ENCODE measurements at places on chromosomes 4 and X.

DNA sequence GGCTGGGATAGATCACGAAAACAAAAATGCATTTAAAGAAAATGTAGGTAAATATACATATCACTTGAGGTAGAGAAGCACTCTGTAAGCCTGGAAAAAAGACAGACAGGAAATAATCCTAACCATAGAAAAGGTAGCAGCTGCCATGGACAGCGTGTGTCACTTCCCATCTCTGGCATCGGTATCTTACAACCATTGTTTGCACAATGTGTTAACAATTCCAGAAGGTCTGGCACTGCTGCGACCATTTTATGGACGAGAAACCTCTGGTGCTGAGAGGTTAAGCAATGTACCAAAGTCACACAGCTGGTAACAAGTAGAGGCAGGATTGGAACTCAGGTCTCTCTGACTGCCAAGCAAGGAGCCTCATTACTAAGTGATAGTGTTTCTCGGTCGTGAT is 1.7 kb upstream of the MTNR1A start:
- no peak for DNase-seq

- DNase-seq: no peak
Observed at GRCh38 chr4:138236037-138236436, 6.1 kb downstream of the SLC7A11 start.

DNA sequence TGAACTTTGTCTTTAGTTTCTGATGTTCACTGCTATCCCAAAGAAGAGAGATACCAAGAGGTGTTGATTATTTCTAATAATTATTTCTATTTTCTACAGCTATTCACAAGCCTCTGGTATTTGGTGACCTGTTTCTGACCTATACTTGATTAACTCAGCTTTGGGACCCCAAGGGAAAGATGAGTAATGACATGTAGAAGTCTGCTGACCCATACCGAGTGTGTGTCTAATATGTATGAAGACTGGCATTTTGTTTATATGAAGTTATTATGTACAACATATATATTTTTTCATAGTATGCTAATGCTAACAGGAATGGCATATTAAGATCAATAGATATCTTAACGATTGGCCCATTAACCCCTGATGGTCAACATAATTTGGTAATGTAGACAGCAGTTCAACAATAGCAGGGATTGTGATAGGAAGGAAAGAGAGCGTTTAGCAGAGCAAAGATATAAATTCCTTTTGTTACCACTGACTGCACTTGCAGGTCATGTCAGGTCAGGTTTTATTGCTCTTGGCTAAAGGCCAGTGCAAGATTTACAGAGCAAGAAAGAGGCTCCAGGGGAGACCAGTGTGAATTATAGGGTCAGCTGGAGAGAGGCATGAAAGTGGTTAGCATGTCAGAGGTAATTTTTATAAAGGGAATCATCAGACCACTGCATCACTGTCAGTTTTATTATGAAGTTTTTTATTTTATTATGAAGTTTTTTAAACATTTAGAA is 94.7 kb upstream of the DIPK2B start:
- no peak for DNase-seq

DNA sequence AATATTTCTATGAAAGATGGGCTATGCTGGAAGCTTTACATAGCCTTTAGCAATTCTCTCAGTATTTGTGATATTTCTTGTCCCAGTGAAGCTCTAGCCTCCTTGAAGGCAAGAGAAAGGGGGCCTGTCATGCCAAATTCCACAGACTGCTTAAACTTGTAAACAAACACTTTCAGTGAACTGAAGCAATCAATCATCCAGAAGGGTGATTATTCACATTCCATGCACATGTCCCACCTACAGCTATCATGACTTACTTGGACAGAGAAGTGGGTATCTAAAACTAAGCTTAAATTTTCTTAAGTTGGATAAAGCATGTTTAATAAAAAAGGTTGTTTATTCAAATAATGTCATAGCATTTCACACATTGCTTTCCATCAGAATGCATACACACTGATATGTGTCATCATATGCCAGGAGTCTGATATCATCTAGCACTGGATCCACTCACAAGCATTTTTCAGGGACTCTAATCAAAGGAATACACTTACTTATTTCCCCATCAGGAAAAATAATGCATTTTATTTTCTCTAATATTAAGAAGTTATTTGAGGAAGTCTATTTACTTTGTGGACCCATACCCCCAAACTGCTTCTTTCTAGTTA is 1.2 kb upstream of the FSTL5 start:
- DNase-seq: no peak

- DNase-seq: no peak
Observed at GRCh38 chrX:130606425-130606824, 204.6 kb downstream of the RBMX2 start.

DNA sequence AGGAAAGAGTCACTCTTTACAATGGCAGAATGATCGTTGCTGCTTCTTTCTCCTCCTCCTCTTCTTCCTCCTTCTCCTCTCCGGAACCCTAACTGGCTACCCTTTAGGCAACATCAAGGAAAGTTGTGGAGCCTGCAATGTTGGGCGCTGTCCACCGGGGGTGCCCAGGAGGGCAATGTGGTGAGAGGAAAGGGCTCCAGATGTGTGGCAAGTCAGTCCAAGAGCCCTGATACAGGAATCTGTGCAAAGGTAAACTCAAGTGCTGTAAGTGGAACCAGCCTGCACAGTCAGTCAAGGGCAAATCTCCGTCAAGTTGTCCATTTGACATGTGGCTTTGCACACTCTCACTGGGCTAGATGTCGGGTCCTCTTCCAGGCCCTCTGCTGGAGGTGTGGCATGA is 2.8 kb downstream of the RTL5 start:
- no peak for DNase-seq

GRCh38 chrX:20374450-20374849 is 107.7 kb upstream of the RPS6KA3 start:
- DNase-seq: no peak

GRCh38 chrX:11214346-11215190 is 78.6 kb upstream of the AMELX start:
- DNase-seq: no peak

DNA sequence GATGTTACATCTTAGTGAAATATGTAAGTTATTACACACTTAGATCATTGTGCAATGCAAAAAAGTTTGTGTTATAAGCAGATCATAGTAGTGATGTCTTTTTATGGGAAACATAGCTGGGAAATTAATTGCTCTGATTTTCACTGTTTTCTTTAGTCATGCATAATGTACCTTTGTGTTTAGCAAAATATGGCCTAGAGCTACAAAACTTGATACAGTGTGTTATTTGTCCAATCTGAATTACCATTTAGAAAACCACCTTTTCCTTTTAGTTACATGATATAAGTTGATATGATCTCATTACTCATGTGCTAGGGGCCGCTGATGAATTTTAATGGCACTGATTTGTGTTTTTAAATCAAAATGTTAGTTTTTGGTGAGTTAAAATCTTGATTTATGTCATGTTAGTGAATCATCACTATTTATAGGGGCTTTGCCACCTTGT is 2.0 kb downstream of the BMPR1B start:
- DNase-seq: no peak

DNA sequence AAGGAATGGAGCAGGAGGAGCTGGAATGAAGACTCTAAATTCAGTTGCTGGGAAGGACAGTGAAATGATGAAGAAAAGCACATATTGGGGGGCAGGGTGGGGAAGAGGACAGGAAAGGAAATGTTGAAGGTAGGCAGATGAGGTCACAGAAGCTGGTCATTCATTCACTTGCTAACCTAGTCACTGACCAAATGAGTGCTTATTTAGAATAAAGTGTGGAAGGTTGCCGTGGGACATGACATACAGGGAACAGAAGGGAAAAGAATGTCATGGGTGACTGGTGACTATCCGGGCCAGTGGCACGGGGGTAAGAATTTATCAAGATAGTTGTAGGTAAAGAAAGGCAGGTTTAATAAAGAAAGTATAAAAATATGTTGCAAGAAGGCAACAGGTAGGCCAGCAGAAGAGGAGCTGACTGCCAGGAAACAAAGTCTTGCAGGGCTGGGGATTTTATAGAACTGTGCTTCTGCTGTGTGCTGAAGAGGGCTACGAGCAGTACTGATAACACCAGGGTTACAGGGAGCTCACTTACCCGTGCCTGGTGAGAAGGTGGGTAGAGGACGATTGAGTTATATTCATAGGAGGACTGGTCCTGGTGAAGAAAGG is 31.9 kb upstream of the TLR3 start:
- no peak for DNase-seq

DNA sequence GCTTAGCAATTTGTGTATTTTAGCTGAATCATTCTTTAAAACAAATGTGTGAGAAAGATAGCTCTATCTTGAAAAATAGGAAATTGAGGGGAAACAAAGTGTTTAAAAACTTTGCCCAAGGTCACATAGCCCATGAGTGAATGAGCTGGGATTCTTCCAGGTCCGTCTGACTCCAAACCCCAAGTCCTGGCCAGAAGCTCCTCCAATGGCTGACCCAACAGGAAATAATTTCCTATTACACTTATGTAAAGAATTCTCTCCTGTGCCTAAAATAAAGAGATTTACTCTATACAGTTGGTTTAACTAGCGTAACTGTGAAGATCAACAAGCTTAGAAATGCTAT is 287.6 kb downstream of the ARHGAP24 start:
- no peak for DNase-seq

DNA sequence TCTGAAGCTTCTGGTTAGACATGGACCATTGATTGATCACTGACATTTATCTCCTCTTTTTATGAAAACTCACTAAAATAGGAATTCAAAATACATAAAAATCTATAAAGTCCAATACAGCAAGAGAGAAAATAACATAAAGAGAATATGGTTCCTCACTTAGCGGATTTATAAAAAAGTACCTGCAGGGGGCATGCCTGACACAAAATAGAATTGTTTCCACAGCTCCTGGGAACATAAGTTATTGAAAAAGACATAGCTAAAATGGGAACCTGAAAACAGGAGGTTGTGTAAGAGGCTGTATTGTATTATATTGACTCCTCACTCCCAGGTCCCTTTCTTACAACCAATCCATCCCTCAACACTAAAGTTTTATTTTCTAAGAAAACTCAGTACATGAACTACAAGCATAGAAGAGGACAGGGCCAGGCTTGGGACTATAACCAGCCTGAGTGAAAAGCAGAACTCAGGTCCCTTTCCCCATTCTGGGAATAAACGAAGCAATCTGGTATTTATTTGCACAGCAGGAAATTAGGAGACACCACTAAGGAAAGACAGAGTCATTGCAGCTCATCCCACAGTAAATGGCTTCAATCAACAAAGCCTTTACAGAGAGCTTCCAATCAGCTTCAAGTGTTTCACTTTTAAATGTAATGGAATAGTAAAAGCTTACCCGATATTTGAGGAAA is 121.1 kb upstream of the NDST4 start:
- DNase-seq: no peak

DNA sequence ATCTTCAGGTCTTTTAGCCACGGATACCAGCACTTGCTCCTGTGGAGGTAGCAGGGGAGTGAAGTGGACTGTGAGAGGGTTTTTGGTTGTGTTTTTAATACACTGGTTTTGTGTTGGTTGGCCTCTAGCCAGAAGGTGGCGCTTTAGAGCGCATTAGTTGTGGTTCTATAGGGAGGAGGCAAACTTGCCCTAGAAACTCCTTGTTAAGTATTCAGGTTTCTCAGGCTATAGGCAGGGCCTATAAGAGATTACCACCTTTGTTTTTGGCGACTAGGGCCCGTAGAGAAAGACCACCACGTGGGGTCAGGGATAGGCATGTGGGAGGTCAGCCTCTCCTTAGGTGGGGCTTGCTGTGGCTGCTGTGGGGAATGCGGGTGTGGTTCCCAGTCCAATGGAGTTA is 221.6 kb upstream of the SPANXN4 start:
- no peak for DNase-seq

- DNase-seq: no peak
Observed at GRCh38 chr4:3852711-3853110, 86.5 kb downstream of the ADRA2C start.

DNA sequence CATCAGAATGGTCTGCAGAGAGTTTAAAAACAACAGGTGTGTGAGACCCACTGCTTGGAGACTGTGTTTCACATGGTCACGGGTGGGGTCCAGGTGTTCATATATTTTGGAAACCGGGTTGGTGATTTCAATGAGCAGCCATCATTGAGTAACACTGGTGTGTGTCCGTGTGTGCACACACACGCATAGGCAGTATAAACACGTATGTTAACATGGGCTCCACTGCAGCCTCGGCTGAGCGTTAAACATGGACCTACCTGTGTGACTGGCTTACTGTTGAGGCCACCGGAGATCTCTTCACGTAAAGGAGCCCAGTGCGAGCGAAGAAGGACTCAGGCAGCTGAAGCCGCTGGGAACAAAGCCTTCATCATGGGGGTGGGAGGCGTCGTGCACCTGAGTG is 56.9 kb upstream of the TLR3 start:
- DNase-seq: no peak

DNA sequence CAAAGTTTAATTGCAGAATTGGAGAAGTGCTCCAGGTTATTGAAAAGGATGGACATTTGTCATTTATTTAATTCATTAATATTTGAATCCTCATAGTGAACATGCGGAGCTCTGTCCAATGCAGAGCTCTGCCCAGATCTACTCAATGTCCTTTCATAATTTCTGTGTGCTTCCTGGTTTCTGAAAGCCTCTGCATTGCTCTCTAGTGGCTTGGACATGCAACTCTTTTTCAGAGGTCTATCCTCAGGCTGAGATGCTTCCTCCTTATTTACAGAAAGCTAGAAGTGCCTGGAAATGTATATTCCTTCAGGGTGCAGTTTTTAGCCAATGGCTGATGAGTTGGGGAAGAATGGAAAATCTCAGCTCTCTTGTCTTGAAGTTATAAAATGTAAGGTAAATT is 786.1 kb upstream of the AADAT start:
- no peak for DNase-seq

- DNase-seq: no peak
Observed at GRCh38 chr4:171794528-171794927, 18.7 kb upstream of the GALNTL6 start.

DNA sequence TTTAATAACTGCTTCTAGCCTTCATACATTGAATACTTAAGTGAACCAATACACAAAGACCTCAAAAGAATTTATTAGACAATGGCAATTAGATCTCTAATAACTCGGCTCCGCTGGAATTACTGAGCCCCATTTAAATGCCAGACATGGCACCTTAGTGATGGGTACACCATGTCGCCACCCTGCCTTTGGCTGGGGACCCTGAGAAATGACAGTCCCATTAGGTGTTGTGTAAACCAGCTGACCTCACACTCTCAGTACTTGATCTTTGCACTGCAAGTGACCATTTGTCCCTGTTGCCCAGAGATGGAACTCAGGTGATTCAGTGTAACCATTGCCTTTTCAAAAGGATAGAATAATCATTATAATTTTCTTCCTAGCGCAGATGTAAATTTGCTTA is 144.6 kb upstream of the SMARCAD1 start:
- DNase-seq: no peak

- no peak for DNase-seq
Observed at GRCh38 chr4:172897046-172897445, 271.6 kb upstream of the GALNT7 start.

GRCh38 chrX:15465896-15466651 is 27.1 kb downstream of the PIR start:
- DNase-seq: no peak

GRCh38 chr4:125750828-125751466 is 436.2 kb downstream of the FAT4 start:
- no peak for DNase-seq
